Cardiac fibroblast (primary cell): ENCODE measurements at places on chromosomes 4 and X.
A peak's percentile ranks its signal among the peaks of the same experiment; 100 is the strongest.

DNA sequence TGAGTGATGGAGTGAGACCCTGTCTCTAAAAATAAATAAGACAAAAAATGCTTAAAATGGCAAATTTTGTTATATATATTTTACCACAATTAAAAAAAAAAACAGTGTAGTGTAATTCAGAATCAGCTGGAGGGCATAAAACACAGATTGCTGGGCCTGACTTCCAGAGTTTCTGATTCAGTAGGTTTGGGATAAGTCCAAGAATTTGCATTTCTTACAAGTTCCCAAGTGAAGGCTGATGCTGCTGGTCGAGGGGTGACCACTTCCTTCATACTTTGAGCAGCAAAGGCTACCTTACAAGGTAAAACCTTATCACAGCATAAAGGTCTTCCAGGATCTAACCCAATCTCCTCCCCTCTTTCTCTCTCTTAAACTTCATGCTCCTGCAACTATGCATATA is 40.7 kb downstream of the KLHL8 start:
- DNase-seq: peak; percentile 37

DNA sequence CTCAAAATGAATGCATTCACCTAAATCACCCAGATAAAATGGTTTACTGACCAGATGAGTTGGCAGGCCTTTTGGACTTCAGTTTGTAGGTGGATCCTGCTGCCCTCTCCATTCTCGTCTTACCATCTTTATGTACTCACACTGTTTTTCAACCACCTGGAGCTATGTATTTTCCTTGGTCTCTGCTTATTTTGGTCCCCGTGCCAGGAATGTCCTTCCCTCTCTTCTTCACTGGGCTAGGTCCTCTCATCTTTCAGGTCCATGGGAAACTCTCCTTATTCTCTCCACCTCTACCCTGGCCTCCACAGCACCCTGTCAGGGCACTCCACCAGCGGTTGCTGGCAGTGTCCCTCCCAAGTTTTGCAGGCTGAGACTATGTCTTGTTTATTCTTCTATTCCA is 2.6 kb downstream of the GPRIN3 start:
- no peak for DNase-seq

DNA sequence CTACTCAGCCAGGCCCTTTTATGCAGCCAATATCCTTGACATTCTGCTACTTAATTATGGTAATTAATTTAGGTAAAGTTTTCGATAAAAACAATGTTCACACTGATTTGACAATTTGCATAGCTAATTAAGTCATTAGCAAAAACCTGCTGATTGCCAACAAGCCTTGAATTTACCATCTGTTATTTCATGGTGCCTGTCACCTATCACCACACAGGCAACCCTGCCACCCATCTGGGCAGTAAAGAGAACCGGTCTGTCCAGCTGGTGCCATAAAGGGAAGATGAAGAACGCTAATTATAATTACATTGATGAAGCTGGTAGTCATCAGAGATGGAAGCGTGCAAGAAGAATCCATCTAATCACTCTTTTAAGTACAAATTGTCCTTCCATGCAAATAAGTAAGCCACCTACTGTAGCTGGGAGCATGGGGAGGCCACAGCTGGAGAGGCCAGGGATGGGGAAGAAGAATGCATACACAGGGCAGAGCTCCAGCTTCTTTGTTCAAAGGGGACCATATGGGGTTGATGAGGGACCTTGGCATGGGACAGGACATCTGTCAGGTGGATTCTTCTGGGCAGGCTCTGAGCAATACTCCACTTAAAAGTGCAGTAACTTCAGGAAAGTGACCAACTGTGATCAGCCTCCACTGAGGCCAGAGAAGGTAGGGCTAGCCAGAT is 277.3 kb upstream of the TAPT1 start:
- no peak for DNase-seq

- DNase-seq: peak; percentile 75
These were observed 1383.1 kb downstream of the C4orf33 start for GRCh38 chr4:130479020-130479419.

DNA sequence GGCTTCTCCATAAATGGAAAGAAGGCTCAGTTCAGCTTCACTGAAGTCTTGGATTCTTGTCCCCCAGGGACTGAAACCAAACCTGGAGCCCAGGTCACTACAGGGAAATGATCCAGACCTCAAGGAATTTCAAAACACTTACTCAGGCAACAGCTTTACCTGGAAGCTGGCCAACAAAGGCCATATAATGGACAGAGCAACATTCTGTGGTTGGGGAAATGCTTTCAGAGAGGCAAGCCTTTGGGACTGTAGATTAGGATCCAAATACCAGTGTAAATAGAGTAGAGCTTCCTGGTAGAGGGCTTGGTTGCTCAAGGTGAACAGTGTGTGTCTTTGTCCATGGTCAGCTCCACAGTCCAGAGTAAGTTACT is 57.0 kb upstream of the PROM1 start:
- DNase-seq: peak; percentile 92

- DNase-seq: no peak
These were observed 45.4 kb upstream of the PAQR3 start for GRCh38 chr4:78984593-78984992.

GRCh38 chr4:113788888-113789287 is 27.4 kb upstream of the CAMK2D start:
- DNase-seq: no peak

- DNase-seq: peak; percentile 14
These were observed 76.9 kb upstream of the AFAP1 start for GRCh38 chr4:8016527-8016926.

GRCh38 chr4:110617646-110618580 is 5.0 kb downstream of the PITX2 start:
- DNase-seq: no peak

- peak; percentile 60 for DNase-seq
These were observed 238.6 kb downstream of the RAPGEF2 start for GRCh38 chr4:159341522-159341921.

DNA sequence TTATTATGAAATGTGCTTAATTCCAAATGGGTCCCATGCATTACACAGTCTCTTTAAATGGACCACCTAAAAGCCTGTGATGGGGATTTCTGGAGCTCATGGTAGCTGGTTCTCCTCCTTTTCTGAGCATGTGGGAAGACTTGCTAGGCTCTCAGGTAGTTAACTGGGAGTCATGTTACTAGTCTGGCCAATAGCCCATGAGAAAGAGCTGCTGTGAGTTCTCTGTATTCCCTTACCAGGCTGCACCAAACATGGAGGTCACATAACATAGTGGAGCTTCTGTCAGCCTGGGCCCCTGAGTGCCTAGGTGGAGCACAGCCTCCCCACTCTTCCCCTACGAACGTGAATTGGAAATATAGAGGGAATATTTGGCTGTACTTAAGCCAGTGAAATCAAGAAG is 198.4 kb downstream of the MAML3 start:
- DNase-seq: no peak
